Occipital lobe (tissue), 3 donors: ENCODE measurements at places on chromosomes 12 and 14.

GRCh38 chr12:54680374-54680773, 32.2 kb upstream of the DCD start:
- no peak for DNase-seq

GRCh38 chr14:50249136-50249775, 17.9 kb upstream of the SOS2 start:
- no peak for DNase-seq

DNA sequence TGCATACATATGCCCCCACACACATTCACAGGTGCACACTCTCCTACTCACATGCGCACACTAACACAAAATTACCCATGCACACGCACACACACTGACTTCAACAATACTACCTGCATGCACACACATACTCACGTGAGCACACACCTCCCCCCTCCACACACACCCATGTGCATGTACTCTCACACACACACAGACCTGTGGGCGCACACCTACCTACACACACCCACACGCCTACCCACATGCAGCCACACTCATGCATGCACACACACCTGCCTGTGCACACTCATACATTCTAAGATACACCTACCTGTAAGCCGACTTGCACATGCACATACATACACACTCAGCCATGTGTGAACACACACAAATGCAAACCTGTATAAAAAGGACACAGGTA, 97.3 kb upstream of the GSC start:
- no peak for DNase-seq

- DNase-seq: no peak
Measured at GRCh38 chr14:44910821-44911220, 50.9 kb downstream of the KLHL28 start.

DNA sequence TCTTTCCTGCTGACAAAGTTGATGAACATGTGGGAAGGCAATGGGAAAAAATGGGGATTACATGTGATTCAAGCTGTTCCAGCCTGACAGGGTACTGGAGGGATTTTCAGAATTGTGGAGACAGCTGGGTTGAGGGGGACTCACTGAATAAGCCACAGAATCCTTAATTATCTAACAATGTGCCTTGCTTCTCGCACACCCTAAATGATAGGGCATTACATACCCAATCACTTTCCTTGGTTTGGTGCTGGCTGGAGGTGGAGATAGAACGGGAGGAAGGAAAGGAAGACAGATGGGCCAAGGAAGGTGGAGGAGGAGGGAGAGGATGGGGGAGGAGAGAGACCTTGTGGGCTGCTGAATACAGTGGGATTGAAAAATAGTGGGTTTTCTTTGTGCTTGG, 20.7 kb downstream of the PELI2 start:
- DNase-seq: no peak

- no peak for DNase-seq
Measured at GRCh38 chr12:89355243-89356068, 3.2 kb upstream of the DUSP6 start.

DNA sequence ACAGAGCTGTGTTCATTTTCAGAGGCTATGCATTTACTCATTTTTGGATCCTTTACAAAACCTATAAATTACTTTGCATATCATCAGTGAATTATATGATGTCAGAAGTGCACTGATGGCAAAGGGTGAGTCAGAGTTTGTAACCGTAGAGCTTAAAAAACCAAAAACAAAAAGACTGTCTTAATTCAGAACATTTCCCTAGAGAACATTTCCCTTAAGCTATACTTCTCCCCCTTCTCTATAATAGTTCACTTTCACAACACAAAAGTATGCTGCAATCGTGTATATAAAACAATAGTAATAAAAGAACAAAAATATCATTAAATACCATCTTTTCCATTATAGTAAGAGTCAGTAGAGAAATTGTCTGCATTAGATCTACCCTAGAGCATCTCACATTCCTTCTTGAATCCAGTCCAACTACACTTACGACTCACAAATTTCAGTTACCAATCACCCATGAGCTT, 934.9 kb downstream of the LRFN5 start:
- DNase-seq: no peak
